DMS53 (cell line): ENCODE measurements at places on chromosomes 7 and 10.

DNA sequence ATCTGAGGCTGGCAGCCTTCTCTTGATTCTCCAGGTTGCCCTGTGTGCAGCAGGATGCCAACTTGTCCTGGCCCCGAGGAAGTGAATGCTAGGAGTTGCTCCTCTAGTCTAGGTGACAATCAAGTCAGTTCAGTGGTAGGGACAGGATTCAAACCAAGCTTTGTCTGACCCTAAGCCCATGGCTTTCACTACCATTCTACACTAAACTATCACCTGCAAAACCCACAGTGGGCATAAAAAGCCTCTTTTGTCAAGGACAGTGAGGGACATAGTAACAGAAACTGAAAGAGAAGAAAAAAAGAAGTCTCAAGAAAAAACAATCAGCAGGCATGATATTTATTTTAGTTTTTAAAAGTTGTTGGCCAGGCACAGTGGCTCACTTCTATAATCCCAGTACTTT lies 33.5 kb downstream of the KCNMA1 start:
- DNase-seq: no peak

GRCh38 chr7:38368191-38368605 lies 94.8 kb upstream of the TARP start:
- DNase-seq: peak; percentile 91

GRCh38 chr10:7306147-7306546 lies 104.7 kb downstream of the SFMBT2 start:
- DNase-seq: no peak

- no peak for DNase-seq
Measured at GRCh38 chr10:91528768-91529167, 104.1 kb downstream of the PPP1R3C start.

GRCh38 chr10:67622511-67622910 lies 73.5 kb downstream of the CTNNA3 start:
- no peak for DNase-seq

- no peak for DNase-seq
Measured at GRCh38 chr10:131890276-131891195, 10.3 kb upstream of the PPP2R2D start.

GRCh38 chr10:42836096-42836495 lies 53.5 kb downstream of the BMS1 start:
- no peak for DNase-seq

DNA sequence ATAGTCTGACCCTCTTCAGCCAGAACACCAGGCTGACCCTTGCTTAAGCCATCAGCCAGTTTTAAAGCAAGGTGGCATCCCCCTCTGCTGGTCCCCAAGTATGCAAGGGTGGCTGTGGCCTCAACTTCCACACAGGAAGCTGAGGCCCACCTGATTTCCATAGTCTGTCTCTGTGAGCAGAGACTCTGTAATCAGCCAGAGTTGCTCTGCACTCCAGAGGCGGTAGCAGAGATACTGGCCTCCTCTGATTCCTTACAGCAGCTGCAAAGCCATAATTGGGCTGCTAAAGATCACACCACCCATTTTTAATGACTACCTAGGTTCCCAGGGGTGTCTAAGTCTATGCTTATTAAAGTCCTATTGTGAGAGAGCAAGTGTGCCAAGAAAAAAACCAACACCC lies 1.8 kb downstream of the PDAP1 start:
- no peak for DNase-seq

GRCh38 chr10:98417481-98417959 lies 2.5 kb upstream of the PYROXD2 start:
- DNase-seq: no peak
